ENCODE measurements at places on chromosomes 2 and 18. TPM values are rescaled to one million over a fixed set of nuclear protein-coding genes. Genes with fewer than 3 reads are reported as not detected.

GRCh38 chr2:175677880-175678279 is 324.2 kb downstream of the LNPK start:
- peaks cover 25% of the 10 kb centered on the region for H3K27me3 ChIP-seq
- no peaks in the 10 kb centered on the region for H3K36me3 ChIP-seq
- H3K4me3 ChIP-seq: no peak overlapping the region
- no peak for DNase-seq

DNA sequence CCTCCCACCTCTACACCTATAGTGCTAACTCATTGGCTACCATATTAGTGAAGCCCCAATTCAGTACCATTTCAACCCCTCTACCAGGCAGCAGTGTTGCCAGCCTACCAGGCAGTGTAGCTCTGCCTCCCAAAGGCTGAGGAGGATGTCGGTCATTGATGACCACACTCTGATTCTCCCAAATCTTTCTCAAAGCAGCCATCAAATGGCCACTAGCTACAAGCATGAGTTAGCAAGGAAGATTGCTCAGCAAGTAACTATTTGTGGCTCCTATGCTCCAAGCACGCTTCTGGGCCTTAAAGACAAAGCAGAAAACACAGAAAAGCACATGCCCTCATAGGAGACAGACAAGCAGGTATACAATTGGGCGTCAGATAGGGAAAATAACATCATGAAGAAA is 42.7 kb upstream of the AFF3 start:
- no peaks in the 10 kb centered on the region for H3K27me3 ChIP-seq
- H3K36me3 ChIP-seq: no peaks in the 10 kb centered on the region
- peaks cover 26% of the 10 kb centered on the region for H3K4me1 ChIP-seq
- no peak overlapping the region for H3K27ac ChIP-seq
- H3K4me3 ChIP-seq: no peak overlapping the region

GRCh38 chr18:42418121-42418520 is 463.1 kb downstream of the PIK3C3 start:
- H3K4me1 ChIP-seq: no peaks in the 10 kb centered on the region
- H3K4me3 ChIP-seq: no peak overlapping the region
- DNase-seq: no peak
- no peak overlapping the region for H3K27ac ChIP-seq

DNA sequence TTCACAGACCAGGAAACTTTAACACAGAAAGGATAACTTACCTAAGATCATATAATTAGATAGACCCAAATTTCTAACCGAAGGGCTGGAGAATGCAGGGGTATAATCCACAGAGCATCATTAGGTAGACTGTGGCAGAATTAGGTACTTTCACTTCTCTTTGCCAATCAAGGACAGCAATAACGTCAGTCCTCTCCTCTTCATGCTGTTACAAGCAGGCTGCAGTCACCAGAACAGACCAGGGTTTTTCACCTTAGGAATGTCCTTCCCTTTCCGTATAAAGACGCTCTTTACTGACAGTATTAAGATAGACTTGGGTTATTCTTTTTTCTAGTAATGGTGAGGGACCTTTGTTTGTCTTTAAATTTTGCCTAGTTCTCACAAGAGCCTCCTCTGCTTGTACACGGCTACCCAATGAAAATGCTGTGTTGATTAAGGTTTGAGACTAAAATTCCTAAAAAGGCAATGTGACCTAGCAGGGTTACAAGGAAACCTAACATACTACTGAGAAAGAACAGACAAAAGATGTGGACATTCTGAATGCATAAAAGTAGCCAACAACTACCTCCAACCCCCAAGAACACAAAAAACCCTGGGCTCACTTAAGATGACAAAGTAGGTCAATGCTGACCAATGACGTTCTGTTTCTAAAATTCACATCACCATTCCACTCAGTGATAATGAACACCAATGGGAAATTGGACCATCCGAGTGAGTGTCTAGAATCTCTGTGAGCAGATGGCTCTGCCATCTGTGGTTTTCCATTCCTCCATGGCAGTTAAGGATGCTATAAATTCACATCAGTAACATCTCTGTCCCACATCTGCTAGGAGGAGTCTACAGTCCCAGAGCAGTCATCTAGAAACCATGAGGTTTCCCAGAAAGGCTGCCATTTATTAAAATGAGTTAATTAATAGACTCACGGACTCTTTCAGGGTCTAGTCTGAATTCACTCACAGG is 2.1 kb downstream of the PDIA6 start:
- peaks cover 76% of the 10 kb centered on the region for H3K4me1 ChIP-seq
- DNase-seq: no peak
- no peaks in the 10 kb centered on the region for H3K27me3 ChIP-seq
- peaks cover 9% of the 10 kb centered on the region for H3K36me3 ChIP-seq

DNA sequence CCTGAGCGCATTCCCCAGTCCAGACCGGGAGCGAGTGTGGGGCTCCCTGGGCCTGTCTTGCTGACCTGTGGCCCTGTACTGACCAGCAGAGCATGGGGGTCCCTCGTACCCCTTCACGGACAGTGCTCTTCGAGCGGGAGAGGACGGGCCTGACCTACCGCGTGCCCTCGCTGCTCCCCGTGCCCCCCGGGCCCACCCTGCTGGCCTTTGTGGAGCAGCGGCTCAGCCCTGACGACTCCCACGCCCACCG is 5.3 kb downstream of the NEU4 start:
- H3K4me3 ChIP-seq: no peak overlapping the region
- H3K4me1 ChIP-seq: peaks cover 33% of the 10 kb centered on the region
- DNase-seq: no peak
- no peak overlapping the region for H3K27ac ChIP-seq

DNA sequence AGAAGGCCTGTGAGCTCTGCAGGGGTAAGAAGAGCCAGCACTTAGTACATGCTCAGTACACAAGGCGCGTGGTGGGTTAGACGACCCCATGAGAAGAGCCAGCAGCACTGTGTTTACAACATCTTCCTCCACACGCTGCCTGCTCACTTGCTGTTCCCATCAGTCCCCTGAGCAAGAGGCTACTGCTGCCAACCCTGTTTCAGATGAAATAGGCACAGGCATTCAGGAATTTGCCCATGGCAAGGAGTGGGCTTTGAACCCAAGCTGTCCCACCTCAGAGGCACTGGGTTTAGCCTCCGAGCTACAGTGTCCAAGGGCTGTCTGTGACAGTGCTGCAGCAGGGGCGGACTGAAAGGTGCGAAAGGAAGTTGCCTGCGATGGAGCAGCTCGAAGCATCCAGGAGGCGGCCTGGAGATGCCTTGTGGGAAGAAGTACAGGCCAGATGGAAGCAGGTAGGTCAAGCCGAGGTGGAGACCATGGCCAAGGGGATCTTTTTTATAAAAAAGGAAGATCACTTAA is 121.5 kb upstream of the PXDN start:
- DNase-seq: no peak
- peaks cover 90% of the 10 kb centered on the region for H3K27me3 ChIP-seq
- H3K4me3 ChIP-seq: no peak overlapping the region
- H3K36me3 ChIP-seq: no peaks in the 10 kb centered on the region
- H3K4me1 ChIP-seq: no peaks in the 10 kb centered on the region

DNA sequence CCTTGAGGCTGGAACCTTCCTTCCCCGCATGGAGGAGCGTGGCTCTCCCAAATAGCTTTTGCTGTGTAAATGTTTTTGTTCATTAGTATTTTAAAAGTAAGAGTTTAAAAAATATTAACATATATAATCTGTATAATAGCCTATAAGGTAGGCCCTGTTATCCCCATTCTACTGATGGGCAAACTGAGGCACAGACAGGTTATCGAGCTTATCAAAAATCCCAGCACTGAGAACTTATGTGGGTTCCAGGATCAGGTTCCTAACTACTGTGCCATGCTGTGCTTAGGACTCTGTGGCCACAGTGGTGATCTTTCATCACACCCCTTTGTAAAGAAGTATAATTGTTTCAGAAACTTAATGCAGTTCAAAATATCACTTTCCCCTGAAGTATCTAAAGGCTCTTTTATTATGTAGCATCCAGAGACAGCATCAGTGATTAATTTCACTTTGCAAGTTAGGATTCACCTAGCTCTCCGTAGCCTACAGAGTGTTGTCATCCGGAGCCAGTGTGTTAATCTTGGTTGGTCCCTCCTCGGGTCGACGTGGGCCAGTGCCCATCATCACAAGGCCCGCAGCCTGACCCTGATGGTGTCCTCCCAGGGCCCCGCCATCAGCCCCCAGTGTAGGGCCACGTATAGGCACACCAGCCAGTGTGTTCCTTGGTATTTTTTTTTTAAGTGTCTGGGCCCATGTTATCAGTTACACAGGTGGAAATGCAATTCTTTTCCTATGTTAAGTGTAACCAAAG is 28.7 kb downstream of the CABLES1 start:
- H3K27ac ChIP-seq: no peak overlapping the region
- H3K4me3 ChIP-seq: no peak overlapping the region
- no peak for DNase-seq
- H3K4me1 ChIP-seq: peaks cover 20% of the 10 kb centered on the region
- no peaks in the 10 kb centered on the region for H3K36me3 ChIP-seq
- H3K27me3 ChIP-seq: peaks cover 23% of the 10 kb centered on the region

Gene TNFAIP6
- total RNA-seq: 2.9 TPM

Gene MAP2
- 6.2 TPM for total RNA-seq

Gene ARHGEF33
- 0.14 TPM for total RNA-seq

Measured in left ventricle myocardium inferior (tissue), 1 donor.